Activated CD4-positive, alpha-beta T cell treated with anti-CD3 and anti-CD28 coated beads for 24 hours (primary cell): ENCODE measurements at places on chromosomes 7 and 10.

DNA sequence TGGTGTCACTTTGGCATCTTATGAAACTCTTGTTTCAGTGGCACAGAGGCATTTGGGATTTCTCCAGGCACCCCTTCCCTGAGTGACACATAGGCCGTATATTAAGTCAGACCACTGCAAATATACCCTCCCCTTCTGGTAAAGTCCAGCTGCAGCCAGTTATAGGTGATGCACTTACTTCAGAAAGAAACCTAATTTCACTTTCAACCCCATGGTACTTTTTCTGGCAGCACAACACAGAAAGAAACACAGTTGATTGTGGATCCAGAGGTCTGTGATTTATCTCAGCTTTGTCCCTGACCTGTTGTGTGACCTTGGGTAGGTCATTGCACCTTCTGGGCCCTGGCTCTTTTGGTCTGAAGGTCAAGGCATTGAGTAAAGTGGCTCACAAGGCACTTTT, 173.2 kb downstream of the BUB3 start:
- no peak for DNase-seq

GRCh38 chr10:84571146-84571545, 242.8 kb downstream of the CCSER2 start:
- no peak for DNase-seq

- no peak for DNase-seq
These were observed 17.7 kb upstream of the TPK1 start for GRCh38 chr7:144853542-144853941.

DNA sequence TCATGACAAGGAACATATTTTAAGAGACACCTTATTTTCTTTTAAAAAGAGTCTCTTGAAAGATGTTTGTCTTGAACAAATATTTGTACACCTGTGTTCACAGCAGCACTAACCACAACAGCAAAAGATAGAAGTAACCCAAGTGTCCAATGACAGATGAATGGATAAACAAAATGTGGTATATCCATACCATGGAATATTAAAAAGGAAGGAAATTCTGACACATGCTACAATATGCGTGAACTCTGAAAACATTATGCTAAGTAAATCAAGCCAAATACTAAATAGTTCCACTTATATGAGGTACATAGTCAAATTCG, 17.8 kb downstream of the SGMS1 start:
- no peak for DNase-seq

DNA sequence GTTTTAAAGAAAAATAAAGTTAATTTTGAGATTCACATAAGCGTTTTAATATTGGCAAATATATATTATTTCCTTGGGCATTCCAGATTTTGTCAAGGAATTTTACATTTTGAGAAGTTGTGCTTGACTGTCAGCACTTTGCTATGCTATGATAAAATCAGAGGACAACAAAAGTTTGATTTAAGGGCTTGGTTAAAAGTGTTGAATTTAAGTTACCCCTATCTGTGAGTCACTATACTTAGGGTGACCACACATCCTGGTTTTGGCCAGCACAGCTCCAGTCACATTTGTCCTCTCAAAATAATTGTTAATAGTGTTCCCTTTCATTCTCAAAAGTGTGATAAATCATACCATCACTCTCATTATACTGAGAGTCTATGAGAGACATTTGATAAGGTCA, 34.2 kb upstream of the ANK3 start:
- DNase-seq = no peak

DNA sequence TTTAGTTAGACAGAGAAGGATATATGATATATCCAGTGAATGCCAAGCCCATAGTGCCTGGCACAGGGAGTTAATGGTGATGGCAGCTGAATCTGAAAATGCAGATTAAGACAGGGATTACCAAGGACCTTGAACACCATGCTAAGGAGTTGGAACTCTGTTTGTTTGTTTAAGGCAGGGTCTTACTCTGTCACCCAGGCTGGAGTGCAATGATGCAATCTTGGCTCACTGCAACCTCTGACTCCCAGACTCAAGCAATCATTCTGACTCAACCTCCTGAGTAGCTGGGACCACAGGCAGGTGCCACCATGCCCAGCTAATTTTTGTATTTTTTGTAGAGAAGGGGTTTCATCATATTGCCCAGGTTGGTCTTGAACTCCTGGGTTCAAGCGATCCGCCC, 1.6 kb downstream of the AKR1D1 start:
- no peak for DNase-seq

- DNase-seq = no peak
These were observed 203.1 kb upstream of the PCLO start for GRCh38 chr7:83365746-83366145.

DNA sequence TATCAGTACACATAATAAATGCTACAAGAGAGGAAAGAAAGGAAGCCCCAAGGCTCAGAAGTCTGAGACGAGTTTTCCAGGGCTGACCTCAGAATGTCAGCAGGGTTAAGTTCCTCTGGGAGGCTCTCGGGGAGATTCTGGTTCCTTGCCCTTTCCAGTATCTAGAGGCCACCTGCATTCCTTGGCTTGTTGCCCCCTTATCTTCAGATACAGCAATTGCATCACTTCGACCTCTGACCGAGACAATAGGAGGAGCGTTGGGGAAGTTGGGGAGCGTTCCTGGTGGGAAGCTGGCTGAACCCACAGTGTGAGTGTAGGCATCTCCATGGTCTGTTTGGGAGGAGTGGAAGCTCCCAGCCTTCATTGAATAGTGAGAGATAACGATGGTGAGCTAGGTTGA, 72.0 kb upstream of the MTPN start:
- DNase-seq = no peak

- DNase-seq = no peak
These were observed 21.3 kb downstream of the SLC25A28 start for GRCh38 chr10:99598781-99599509.

GRCh38 chr7:7639847-7640220, 718 bp upstream of the UMAD1 start:
- peak; percentile 13 for DNase-seq

DNA sequence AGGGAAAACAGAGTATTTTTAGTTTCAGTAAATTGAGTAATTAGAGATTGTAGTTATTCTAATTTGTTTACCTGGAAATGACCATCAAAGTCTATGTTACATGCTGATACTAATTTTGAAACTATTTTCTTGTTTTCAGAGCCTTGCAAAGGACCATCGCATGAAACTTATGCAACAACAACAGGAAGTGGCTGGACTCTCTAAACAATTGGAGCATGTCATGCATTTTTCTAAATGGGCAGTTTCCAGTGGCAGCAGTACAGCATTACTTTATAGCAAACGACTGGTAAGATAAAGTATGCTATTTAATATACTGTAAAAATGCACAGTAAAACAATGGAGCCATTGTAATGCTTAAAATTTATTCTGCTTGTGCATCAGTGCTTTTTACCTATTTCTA, 78.5 kb downstream of the TRIM24 start:
- DNase-seq = no peak

GRCh38 chr7:49563693-49564378, 209.6 kb upstream of the VWC2 start:
- DNase-seq = no peak

- no peak for DNase-seq
These were observed 62.2 kb downstream of the NT5C2 start for GRCh38 chr10:103130910-103131309.

DNA sequence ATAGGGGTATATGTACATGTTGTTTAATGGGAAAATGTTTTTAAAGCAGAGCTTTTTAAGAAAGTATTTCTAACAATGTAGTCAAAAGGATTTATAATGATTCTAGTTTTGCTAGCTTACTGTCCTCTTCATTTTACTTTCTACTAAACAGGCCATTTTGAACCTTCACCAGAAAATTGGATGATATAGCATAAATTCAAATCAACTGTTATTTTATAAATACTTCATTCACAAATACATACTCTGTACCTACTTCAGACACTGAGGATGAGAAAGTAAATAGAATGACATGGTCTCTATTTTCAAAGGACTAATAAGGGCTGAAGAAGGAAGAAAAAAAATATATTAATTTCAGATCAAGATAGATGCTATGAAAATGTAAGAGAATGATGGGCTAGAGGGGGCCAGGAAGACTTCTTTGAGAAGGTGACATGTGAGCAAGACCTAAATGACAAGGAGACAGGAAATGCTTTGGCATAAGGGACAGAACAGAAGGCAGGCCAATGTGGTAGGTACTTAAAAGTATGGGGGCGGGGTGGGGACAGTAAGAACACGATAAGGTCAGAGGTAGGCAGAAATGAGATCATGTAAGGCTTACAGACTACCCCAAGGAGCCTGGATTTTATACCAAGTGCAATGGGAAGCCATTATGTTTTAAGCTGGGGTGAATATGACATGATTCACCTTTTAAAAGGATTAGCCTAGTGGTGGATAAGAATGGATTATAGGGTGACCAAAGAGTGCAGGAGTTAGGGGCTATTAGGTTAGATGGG, 5.2 kb downstream of the NAMPT start:
- DNase-seq = no peak

DNA sequence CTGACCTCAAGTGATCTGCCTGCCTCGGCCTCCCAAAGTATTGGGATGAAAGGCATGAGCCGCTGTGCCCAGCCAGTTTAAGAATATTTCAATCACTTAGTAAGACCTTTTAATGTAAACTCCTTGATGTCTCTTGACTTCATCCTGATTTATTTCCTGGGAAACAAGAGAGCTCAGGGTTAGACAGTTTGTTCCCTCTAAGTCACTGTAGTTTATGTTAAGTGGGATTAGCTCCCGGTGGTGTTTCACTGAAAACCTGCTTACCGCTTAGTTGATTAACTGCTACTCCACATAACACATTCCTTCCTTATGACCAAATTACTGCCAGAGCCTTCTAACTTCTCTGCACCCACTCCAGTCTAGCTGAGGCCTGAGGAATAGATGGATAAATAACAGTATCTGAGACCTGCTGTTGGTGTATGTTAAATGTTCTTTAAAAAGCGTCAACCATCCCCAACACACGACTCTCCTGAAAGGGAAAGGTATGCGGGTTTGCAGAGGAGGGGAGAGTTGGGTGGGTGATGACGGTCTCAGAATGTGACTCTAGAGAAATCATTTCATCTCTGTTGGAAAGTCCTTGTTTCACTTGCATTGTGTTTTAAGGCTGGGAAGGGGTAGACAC, 48.7 kb downstream of the CREB3L2 start:
- DNase-seq = no peak

DNA sequence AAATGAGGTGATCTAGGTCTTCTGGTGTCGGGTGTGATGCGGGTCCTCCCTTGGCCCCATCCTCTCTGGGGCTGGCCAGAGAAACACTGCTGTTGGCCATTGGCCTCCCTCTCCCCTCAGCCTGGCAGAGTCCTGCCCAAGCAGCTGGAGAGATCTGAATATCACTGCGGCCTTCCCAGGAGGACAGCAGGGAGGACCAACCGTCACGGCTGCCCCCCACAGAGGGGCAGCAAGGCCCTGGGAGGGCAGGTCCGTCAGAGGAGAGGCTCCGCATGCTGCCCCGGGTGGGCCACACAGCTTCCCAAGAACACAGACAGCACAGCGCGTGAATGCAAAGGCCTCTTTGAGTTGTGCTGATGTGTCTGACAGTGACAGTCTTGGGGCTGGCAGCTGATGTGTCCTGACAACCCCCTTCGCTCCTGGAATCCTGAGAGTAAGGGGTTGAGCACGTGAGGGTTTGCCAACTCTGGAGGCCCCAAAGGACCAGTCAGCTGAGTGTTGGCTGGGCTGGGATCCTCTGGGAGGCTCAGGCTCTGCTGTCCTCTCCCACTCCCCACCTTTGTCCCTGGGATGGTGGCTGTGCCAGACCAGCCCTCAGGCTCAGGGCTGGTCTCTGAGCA, 132.5 kb upstream of the UNC5B start:
- DNase-seq = no peak

GRCh38 chr7:20200971-20201370, 16.2 kb downstream of the MACC1 start:
- DNase-seq = no peak

DNA sequence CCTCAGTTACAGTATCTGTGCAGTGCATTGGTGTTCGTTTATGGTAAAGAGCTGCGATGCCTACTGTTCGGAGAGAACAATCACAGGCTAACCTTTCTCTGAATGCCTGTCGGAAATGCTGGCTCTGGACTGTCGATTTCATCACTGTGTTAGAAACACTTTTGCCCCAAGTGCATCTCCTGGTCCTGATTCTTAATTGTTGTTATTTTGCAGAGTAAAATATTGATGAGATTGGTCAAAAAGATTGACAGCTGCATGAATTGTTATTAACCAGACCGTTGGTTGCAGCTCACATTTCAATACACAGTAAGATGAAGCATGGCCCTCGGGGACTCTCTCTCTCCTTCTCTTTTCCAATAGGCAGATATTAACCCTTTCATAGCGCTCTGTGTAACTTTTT, 557.4 kb upstream of the ADARB2 start:
- DNase-seq = no peak

DNA sequence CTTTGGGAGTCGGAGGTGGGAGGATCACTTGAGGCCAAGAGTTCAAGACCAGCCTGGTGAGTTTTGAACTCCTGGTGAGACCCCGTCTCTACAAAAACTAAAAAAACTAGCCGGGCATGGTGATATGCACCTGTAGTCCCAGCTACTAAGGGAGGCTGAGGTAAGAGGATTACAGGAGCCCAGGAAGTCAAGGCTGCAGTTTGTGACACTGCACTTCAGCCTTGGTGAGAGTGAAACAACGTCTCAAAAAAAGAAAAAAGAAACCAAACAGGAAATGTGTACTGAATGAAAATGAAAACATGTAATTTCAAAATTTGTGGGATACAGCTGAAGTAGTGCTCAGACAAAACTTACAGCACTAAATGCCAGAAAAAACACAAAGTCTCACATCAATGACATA, 7.6 kb downstream of the ARHGAP12 start:
- DNase-seq = no peak

GRCh38 chr10:110863956-110864355, 7.8 kb upstream of the PDCD4 start:
- DNase-seq = no peak

DNA sequence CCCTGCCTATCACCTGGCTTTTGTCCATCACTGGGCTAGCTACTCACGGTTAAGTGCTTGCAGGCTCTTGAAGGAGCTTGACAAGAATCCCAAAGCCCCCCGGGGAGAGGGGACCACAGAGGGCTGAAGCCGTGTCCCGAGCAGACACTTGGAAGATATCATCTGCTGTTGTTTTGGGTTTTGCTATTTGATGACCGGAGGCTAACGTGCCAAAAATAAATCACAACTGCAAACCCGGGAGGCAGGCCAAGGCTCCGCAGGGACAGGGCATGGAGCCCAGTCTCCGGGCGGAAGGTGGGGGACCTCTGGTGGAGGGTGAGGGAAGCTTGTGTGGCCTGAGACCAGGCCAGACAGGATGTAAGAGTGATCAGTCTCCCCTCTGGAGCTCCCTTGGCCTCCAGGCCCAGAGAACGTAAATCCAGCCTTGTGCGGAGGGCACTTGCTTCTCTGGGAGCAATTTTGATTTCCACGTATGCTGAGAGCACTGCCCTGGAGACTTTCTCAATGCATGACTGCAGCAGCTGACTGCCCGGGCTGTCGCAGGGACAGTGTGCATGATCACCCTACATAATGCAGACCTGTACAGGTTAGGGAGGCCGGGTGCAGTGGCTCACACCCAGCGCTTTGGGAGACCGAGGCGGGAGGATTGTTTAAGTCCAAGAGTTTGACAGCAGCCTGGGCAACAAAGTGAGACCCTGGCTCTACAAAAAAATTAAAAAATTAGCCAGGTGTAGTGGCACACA, at the start of gene PHKG1:
PHKG1 (minus strand) TSS at position 164 of the 743 bp plus-strand sequence. CDS start 4,011 bp downstream, outside the sequence.
- DNase-seq = no peak
